Psoas muscle (tissue), 8 donors: ENCODE measurements at places on chromosomes 11 and 22. TPM values are rescaled to one million over a fixed set of nuclear protein-coding genes. Genes with fewer than 3 reads are reported as not detected.

The UBE2L3 gene
- total RNA-seq: 56.7 TPM

The OR4D5 gene
- total RNA-seq: not detected

The SOX10 gene
- total RNA-seq: not detected

The PHOX2A gene
- not detected for total RNA-seq

The XKR3 gene
- not detected for total RNA-seq

The SPDYC gene
- not detected for total RNA-seq

The POU2AF2 gene
- total RNA-seq: 0.30 TPM

The FADS2 gene
- 5.5 TPM for total RNA-seq

The TNNT3 gene
- total RNA-seq: 1,884 TPM
